CD4-positive, alpha-beta T cell treated with Interleukin-21 for 1 hour (primary cell): ENCODE measurements at places on chromosomes 12 and 14.
A peak's percentile ranks its signal among the peaks of the same experiment; 100 is the strongest.

GRCh38 chr12:91617818-91618217 lies 435.2 kb upstream of the DCN start:
- no peak for DNase-seq

DNA sequence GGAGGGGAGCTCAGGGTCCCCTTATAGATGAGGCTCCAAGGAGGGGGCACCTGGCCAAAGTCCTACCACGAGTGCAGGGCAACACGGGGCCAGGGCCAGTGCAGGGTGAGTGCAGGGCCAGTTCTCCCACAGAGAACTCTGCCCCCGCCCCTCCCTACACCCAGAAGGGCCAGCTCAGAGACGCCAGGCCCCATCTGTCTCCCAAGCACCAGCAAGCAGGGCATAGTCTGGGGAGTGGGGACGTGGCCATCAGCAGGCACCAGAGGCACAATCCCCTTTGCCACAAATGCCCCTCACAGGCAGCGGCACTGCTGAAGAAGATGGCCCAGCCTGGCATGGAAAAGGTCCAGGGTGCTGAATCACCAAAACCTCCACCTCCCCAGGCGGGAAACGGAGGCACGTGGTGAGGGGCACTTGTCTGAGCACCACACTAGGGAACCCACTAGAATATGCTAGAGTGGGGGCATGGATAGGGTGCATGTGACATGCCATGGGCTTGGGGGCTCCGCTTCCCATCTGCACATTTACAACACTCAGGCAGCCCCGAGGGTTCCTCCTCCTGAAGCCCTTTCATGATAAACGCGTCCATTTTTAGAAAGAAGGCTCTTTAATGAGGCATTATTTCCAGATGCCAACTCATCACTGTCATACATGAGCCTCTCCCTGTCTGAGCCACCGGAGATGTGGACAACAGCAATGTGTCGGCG lies 17.8 kb downstream of the CCDC85C start:
- DNase-seq, result no peak

DNA sequence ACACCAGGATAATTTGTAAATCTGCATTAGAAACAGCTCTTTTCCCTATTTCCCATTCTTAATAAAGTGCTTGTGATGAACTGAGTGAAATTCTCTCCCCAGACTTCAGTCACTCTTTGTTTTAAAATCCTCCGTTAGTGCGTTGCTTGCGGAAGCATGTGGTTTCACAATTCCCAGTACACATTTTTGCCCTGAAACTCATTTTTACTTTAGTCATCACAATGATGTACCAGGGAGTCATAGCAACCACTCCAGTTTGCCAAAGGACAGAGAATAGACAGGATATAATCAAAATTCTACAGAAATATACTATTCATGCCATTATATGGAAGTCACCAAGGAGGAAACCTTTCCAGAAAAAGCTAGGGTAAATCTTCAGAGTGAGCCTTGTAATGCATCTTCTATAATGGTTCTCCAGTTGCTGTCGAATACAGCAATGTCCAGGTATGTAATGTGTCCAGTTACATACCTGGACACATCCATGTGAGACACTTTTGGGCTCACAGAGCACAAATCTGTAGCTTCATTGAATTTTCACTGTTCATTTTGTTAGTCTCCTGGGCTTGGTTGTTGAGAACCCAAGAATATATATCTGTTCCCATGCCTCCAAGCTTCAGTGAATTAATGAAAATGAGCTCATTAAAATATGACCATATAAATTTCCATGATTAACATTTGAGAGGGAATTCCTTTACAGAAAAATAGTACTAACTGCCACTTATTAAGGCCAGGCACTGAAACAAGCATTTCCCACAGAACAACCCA lies 57.8 kb downstream of the GPR135 start:
- DNase-seq, result no peak

DNA sequence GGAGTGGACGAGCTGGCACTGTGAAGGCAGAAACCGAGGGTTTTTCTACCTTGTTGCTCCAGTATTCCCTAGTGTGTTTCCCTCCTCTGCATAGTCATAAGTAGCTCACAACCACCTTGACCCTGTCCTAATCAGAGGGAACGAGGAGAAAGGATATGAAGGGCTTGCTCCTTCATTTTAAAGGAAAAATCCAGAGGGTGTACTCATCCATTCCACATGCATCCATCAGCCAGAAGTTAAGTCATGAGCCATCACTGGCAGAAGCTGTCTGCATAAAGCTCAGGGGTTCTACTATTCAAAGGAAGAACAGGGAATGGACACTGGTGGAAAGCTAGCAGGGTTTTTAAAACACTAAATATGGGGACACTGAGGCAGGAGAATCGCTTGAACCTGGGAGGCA lies 84.3 kb upstream of the FOXN3 start:
- no peak for DNase-seq

- no peak for DNase-seq
These were observed 3.8 kb upstream of the GZMH start for GRCh38 chr14:24613241-24613640.

DNA sequence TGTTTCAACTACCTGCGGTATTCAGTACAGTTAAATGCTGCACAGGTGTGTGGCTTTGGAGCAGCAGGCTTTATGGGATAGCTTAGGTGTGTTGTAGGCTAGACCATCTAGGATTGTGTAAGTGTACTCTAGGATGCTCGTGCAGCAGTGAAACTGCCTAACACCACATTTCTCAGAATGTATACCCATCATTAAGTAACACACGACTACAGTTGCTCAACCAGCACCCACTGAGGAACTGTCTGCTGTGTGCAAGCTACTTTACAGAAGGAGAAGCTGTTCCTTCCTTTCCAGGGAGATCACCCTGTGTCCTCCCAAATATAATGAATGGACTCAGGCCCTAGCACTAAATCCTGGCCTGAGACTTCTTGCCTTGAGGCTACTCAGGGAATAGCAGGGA lies 94.8 kb downstream of the SLC24A4 start:
- no peak for DNase-seq

DNA sequence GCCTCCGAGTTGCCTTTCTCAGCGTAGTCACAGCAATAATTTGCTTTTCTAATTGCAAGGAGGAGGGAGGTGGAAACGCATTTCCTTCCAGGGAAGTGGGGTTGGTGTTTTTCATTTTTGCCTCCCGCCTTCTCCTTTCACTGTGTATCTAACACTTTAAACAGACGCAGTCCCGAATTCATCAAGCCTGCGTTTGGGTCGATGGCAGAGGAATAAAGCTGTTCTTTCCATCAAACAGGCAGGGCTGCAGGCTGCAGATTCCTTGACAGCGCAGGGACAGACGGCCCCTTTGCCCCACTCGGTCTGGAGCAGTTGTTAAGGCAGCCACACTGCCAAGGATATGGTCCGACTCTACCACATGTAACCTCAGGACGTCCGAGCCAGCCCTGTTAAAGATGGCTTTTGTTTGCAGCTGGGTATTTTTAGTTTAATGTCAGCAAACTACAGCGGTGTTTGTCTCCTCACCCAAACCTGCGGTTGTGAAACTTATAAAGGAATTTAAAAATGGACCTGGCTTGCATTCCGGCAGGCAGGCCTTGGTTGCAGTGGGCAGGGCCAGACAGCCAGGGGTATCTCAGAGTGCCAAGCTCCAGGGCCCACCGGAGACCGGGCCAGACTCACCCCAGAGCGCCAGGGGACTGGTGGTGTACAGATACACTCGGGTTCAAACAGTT lies 2.1 kb downstream of the CHST11 start:
- DNase-seq, result peak; percentile 34

GRCh38 chr14:23434488-23435222 lies 805 bp downstream of the MYH7 start:
- DNase-seq, result no peak

DNA sequence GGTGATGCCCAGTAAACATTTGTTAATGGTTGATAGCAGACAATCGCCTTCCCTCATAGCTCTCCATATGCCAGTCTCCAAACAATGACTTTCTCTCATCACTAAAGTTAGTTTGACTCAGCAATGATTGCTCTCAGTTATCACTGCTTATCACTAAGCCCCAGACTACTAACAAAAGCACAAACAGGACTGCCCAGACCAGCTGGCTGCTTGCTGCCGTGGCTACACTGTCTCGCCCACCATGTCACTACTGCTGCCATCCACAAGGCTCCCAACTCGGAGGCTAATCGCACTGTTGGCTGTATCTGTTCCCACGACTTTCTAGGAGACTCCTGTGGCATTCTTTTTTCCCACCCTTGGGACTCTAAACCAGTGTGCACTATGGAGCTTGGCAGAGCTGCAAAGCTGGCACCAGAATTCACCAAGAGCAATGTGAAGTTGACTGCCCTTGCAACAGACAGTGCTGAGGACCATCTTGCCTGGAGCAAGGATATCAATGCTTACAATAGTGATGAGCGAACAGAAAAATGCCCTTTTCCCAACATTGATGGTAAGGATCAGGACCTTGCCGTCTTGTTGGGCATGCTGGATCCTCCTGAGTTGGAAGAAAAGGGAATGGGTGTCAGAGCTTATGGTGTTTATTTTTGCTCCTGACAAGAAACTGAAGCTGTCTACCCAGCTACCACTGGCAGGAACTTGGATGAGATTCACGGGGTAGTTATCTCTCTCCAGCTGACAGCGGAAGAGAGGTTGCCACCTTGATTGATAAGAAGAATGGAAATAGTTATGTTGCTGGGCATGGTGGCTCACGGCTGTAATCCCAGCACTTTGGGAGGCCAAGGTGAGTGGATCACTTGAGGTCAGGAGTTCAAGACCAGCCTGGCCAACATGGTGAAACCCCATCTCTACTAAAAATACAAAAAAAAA lies 27.1 kb upstream of the NR2C1 start:
- DNase-seq, result no peak

- DNase-seq, result peak; percentile 49
These were observed 110.4 kb downstream of the ZFP36L1 start for GRCh38 chr14:68682166-68683103.

DNA sequence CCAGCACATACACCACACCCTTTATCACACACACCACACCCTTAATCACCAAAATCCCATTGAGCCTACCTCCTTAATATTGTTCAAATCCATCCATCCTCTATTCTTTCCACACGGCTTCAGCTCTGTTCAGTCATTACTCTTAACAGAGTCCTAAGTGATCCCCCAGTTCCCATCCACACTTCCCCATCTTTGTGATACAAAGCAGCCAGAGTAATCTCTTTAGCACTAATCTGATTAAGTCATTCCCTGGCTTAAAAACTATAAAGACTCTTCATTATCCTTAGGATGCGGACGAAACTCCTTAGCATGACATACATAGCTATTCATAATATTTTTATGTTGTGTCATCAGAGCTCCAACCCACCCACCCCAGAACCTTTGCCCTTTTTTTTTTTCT lies 14.7 kb upstream of the MFAP5 start:
- no peak for DNase-seq

- DNase-seq, result no peak
These were observed 73.6 kb downstream of the HECTD4 start for GRCh38 chr12:112308652-112309051.

DNA sequence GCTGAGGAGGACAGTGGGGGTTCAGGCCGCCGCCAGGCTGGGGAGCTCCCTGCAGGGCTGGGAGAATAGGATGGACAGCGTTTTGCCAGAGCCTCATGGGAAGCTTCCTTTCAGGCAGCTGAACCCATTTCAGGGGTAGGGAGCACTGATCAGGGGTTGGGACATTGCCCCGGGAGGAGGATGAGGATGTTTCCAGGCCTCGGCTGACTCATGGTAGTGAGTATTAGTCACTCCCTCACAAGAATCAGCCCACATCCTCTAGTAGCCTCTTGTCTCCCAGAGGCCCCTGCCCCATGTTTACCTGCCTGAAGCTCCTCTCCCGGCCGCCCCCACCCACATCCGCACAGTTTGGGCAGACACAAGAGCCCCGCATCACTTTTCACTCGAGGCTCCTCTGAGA lies 89.8 kb downstream of the ZFP36L1 start:
- no peak for DNase-seq

DNA sequence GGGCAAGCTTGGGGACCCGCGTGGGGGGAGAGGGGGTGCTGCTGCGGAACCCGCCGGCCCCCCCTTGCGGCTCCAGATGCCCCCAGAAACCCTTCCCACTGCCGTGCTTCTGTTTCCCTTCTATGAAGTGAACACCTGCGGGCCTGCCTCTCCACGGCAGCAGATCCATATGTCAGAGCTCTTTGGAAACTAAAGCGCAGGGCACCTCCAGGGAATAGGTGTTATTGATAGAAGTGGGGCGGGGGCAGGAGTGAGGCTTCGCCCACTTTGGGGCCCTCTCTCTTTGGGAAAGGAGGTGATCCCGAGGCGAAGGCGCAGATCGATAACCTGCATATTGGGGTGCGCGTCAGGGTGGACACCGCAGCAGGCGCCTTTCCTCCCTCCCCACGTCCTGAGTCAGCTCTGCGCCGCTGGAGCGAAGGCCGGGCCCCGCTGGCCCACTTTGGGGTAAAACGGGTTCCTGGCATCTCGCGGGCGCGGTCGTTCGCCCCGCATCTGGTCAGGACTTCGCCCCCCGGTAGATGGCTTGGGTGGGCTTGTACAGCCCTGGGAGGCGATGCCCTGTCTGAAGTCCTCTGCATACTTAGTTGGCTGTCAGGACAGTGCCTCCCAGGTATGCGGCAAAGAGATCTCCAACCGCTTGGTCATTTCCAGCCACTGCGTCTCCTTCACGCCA lies 524 bp downstream of the KMT5A start:
- no peak for DNase-seq

DNA sequence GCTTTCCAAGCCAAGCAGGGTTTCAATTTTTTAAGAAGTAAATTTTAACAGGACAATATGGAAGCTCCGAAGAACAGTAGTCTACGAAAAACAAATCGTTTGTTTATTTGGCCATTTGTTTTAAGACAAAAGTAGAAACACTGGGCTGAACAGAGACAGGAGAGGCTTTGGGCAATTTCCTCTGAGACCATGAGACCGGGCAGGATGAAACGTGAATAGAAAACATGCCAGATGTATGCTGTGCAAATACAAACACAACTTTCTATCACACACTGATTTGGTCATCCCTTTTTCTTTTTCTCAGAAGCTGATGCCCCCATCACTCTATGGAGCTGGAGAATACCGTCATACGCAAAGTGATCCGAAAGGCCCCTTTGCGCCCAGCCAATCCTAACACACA lies 1111.1 kb downstream of the BCL11B start:
- DNase-seq, result no peak

GRCh38 chr12:113762155-113762881 lies 203.8 kb downstream of the RBM19 start:
- no peak for DNase-seq

DNA sequence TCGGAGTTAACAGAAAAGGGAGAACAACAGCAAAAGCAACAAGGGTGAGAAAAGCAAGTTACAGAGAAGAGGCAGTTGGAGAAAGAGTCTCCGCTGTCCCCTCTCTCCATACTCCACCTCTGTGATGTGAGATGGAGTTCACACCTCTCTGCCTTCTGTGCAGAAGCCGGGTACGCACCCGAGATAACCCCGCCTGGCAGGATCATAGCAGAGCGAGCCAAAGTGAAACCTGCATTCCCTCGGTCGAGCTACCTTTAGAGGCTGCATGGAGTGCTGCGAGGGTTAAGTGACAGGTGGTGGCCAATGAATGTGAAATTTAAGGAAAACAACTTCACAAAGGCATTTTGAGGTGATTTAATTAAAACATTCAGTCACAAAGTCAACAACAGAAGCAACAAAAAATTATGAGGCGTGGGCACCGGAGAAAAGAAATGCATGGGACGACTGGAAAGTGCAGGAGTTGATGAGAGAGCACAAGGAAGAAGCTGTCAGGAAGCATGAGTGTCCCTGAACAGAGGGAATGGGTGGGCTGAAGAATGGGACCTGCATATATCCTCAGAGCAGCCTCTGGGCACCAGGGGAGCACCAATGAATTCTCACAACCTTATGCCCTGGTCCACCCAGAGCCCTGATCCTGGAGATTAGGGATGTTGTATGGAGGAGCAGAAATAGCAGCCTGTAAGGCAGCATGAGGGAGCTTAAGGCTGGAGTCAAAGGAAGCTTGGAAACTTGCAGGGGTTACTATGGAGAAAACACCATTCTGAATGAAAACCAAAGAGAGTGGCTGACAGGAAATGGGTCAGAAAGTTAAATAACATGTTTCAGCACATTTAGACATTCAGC lies 208.3 kb downstream of the EMP1 start:
- no peak for DNase-seq
